HCT116 (cell line): ENCODE measurements at places on chromosomes 2 and 18. TPM values are rescaled to one million over a fixed set of nuclear protein-coding genes. Genes with fewer than 3 reads are reported as not detected.

The MAL gene
- total RNA-seq, result not detected

DNA sequence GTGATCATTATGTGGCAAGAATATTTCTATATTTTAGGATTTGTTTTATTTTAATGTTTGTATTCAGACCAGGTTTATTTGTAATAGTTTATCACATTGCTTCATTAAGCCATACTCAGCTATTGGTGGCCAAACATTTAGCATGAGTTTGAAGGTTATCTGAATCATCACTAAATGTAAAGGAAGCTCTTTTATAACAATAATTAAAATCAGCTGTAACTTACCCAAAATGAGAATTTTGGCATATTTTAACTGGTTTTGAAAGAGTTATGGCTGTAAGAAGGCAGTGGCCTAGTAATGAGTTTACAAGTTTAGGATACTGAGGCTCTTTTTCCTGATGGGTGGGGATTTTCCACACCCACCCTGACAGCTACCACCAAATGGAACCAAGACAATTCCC lies 177.8 kb downstream of the EN1 start:
- no peak overlapping the region for H3K27ac ChIP-seq
- H3K4me1 ChIP-seq, result peaks cover 23% of the 10 kb centered on the region
- no peak overlapping the region for H3K4me3 ChIP-seq
- no peak for DNase-seq
- no peaks in the 10 kb centered on the region for H3K27me3 ChIP-seq

- no peaks in the 10 kb centered on the region for H3K36me3 ChIP-seq
- no peaks in the 10 kb centered on the region for H3K27me3 ChIP-seq
- no peak for DNase-seq
- no peak overlapping the region for H3K27ac ChIP-seq
These were observed 37.0 kb upstream of the ATIC start for GRCh38 chr2:215274829-215275228.

DNA sequence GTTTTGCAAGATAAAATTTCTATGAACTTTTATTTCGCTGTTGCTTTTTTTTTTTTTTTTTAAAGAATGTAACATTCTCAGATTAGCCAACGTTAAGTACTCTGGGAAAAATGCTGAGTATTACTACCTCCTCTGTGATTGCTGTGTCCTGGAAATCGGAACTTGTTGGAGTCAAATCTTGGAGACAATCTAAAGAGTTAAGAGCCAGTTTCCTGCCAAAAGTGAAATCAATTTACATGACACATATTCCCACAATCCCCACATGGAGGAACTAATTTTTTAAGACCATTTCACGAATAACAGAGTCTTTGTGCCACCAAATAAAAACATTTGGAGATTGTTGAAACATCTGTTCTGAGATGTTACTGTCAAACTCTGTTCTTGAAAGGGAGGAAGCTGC lies 127.8 kb downstream of the MEP1B start:
- no peak for DNase-seq
- no peaks in the 10 kb centered on the region for H3K27me3 ChIP-seq
- no peaks in the 10 kb centered on the region for H3K36me3 ChIP-seq
- H3K4me3 ChIP-seq, result no peak overlapping the region
- no peak overlapping the region for H3K27ac ChIP-seq

GRCh38 chr2:100632759-100633158 lies 70.0 kb downstream of the PDCL3 start:
- no peaks in the 10 kb centered on the region for H3K4me1 ChIP-seq
- no peaks in the 10 kb centered on the region for H3K36me3 ChIP-seq
- H3K4me3 ChIP-seq, result no peak overlapping the region
- DNase-seq, result no peak

- DNase-seq, result no peak
- no peak overlapping the region for H3K27ac ChIP-seq
- H3K36me3 ChIP-seq, result no peaks in the 10 kb centered on the region
- H3K4me3 ChIP-seq, result no peak overlapping the region
These were observed 11.8 kb downstream of the SLC3A1 start for GRCh38 chr2:44286884-44287638.

- no peak overlapping the region for H3K27ac ChIP-seq
- peaks cover 4% of the 10 kb centered on the region for H3K36me3 ChIP-seq
- no peak for DNase-seq
- no peak overlapping the region for H3K4me3 ChIP-seq
These were observed 85.0 kb downstream of the WDSUB1 start for GRCh38 chr2:159201360-159202063.

DNA sequence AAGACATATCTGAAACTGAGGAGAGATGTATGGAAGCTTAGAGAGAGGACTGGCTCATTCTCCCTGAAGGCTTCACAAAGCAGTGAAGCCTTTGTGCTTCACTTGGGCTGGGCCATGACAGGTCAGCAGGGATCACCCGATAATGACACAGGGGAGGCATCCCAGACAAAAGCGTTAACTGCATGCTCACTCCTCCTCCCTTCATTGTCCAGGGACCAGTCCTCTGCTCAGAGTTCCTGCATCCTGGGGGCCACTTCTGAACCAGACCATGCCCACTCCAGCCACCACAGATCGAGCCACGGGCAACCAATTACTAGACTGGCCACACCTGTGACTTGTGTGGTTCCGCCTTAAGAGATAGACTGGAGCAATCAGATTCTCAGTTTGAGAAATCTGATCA lies 236.0 kb downstream of the CLIP4 start:
- no peaks in the 10 kb centered on the region for H3K36me3 ChIP-seq
- DNase-seq, result no peak
- peaks cover 86% of the 10 kb centered on the region for H3K27me3 ChIP-seq
- no peak overlapping the region for H3K27ac ChIP-seq
- no peaks in the 10 kb centered on the region for H3K4me1 ChIP-seq

DNA sequence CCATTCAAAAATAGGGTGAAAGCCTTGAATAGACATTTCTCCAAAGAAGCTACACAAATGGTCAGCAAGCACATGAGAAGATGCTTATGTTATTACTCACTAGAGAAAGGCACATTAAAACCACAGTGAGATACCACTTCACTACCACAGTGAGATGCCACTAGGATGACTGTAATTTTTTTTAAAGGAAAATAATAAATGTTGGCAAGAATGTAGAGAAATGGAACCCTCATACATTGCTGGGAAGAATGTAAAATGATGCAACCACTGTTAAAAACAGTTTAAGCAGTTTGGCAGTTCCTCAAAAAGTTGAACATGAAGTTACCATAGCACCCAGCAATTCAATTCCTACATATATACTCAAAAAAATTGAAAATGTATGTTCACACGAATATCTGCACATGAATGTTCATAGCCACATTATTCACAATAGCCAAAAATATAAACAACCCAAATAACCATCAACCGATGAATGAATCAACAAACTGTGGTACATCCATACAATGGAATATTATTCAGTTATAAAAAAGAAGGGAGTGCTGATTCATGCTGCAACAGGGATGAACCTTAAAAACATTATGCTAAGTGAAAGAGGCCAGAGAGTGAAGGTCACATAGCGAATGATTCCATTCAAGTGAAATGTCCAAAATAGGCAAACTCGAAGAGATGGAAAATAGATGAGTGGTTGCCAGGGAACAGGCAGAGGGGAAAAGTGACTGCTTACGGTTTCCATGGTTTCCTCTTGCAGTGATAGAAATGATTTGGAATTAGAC lies 156.2 kb upstream of the NDUFV2 start:
- H3K27ac ChIP-seq, result no peak overlapping the region
- no peaks in the 10 kb centered on the region for H3K36me3 ChIP-seq
- peaks cover 47% of the 10 kb centered on the region for H3K4me1 ChIP-seq
- no peaks in the 10 kb centered on the region for H3K27me3 ChIP-seq

DNA sequence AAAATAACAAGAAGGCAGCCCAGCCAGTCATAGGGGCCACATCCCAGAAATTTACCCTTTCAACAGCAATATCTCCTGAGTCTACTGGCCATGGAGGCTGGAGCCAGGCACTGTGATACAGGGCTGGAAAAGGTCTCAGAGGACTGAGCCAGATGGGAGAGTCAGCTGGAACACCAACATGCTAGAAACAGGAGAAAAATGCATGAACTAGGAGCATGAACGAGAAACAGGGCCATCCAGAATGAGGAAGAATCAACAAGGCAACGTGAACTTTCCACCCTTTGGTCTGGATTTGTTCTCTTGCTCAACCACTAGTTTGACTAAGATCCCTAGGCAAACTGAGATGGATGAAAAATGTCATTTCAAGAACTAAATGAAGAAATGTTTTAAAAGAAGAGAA lies 13.1 kb downstream of the PID1 start:
- H3K4me1 ChIP-seq, result no peaks in the 10 kb centered on the region
- no peaks in the 10 kb centered on the region for H3K27me3 ChIP-seq
- DNase-seq, result no peak
- no peaks in the 10 kb centered on the region for H3K36me3 ChIP-seq

DNA sequence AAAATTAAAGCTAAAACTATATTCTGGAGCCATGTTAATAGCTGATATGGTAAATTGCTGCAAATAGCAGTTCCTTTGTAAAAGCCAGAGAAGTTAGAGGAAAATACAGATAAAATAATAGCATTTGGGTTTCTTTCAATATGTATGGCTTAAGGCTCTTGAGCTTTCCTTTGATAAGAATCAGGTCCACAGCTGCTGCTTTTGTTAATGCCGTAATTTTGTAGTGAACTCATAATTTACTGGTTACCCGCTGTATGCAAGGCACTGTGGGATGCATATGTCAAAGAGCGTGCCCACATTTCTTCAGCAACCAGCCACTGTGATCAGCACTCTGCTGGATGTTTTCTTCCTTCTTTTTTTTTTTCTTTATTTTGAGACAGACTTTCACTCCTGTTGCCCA lies 79.1 kb downstream of the MOGAT1 start:
- DNase-seq, result no peak
- no peak overlapping the region for H3K27ac ChIP-seq
- H3K27me3 ChIP-seq, result no peaks in the 10 kb centered on the region
- H3K4me3 ChIP-seq, result no peak overlapping the region
- H3K4me1 ChIP-seq, result no peaks in the 10 kb centered on the region

DNA sequence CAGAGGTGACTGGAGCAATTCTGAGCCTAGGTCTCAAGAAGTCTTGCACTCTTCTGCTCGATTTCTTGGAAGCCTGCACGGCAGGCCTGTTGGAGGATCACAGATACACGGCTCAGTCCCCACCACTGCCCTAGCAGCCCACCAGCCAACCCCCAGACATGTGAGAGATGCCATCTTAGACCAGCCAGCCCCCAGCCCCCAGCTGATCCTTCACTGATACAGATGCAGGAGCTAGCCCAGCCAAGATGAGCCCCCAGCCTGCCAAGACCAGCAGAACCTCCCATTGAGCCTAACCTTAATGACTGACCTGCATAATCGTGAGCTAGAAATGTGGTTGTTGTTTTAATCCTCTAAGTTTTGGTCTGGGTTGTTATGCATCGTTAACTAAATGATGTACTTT lies 47.5 kb downstream of the INHBB start:
- H3K4me1 ChIP-seq, result 0 out of 2 replicates have a peak, but pooled peaks cover 5% of the 10 kb centered on the region
- H3K27ac ChIP-seq, result no peak overlapping the region
- no peak for DNase-seq
- peaks cover 4% of the 10 kb centered on the region; the same call in 1 of the 2 replicates for H3K27me3 ChIP-seq
- H3K4me3 ChIP-seq, result no peak overlapping the region
- no peaks in the 10 kb centered on the region for H3K36me3 ChIP-seq

- H3K36me3 ChIP-seq, result no peaks in the 10 kb centered on the region
- no peaks in the 10 kb centered on the region for H3K4me1 ChIP-seq
- no peak overlapping the region for H3K27ac ChIP-seq
- no peak overlapping the region for H3K4me3 ChIP-seq
- H3K27me3 ChIP-seq, result peaks cover 39% of the 10 kb centered on the region
These were observed 247.8 kb downstream of the PAX3 start for GRCh38 chr2:222050981-222051380.

GRCh38 chr18:35407871-35408481 lies 30.8 kb upstream of the ZNF396 start:
- no peak overlapping the region for H3K27ac ChIP-seq
- no peaks in the 10 kb centered on the region for H3K27me3 ChIP-seq
- H3K4me1 ChIP-seq, result no peaks in the 10 kb centered on the region
- peak; percentile 63 for DNase-seq
- no peak overlapping the region for H3K4me3 ChIP-seq

GRCh38 chr2:17879137-17879912 lies 858 bp downstream of the KCNS3 start:
- peak; percentile 73 for DNase-seq
- no peak overlapping the region; the same call in 1 of the 2 replicates for H3K27ac ChIP-seq
- H3K27me3 ChIP-seq, result peaks cover 13% of the 10 kb centered on the region; the same call in 1 of the 2 replicates
- peak overlapping the region; percentile 61 for H3K4me3 ChIP-seq
- H3K36me3 ChIP-seq, result no peaks in the 10 kb centered on the region

DNA sequence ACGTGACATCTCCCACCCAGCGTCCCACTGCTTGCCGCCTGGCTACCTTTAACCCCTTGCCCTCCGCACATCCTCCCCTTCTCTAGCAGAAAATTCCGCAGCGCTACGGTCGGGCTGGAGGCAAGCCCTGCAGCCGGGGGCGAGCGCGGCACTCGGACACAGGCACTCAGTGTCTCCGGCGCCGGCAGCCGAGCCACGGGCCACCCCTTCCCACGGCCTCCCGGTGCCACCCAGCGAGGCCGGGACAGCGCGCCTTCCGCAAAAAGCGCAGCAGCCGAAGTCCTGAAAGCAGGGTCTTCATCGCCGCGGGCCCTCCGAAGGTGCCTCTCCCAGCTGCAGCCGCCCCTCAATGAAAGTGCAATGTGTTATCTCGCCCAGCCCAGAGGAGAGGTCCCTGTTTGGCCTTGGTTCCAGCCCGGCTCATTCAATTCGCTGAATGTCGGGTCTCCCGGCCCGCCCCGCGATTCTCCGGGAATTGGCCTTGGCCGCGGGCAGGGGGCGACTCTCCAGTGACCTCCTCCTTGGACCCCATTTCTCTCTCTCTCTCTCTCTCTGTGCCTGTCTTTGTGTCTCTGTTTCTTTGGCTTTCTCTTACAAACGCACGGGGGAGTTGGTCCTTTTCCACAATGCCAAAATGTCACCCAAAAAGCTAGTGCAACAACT lies 1.1 kb downstream of the DLGAP1 start:
- no peak overlapping the region for H3K4me3 ChIP-seq
- H3K27me3 ChIP-seq, result no peaks in the 10 kb centered on the region
- no peaks in the 10 kb centered on the region for H3K4me1 ChIP-seq

- H3K4me1 ChIP-seq, result peaks cover 33% of the 10 kb centered on the region
- H3K27ac ChIP-seq, result no peak overlapping the region
- peaks cover 15% of the 10 kb centered on the region; the same call in 1 of the 2 replicates for H3K27me3 ChIP-seq
- no peak overlapping the region for H3K4me3 ChIP-seq
- H3K36me3 ChIP-seq, result no peaks in the 10 kb centered on the region
These were observed 10.0 kb upstream of the CELF4 start for GRCh38 chr18:37575646-37576045.

DNA sequence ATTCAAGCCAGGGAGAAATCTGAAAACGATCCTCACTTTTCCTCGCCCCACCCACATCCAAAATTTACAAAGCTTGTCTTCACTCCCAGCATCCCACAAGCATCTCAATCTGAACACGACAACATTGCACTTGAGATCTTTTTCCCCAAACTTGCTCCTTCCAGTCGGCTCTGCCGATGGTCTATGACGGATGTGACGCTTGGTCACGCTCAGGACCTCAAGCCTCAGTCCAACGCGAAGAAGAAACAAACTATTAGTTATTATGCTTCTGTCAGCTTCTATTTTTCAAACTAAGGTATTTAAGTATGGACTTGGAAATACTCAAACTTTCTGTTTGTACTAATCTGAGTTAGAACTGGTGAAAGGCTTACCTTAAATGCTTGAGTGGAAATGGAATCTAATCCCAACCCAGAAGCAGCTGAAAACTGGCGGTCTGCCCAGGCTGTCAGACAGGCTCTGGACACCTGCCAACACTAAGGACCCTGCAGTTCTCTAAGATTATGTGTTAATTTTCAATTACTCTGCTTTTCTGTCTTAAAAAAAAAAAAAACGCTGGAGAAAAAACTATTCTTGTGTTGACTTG lies 132.1 kb upstream of the DNMT3A start:
- H3K4me1 ChIP-seq, result no peaks in the 10 kb centered on the region
- no peaks in the 10 kb centered on the region for H3K36me3 ChIP-seq
- no peaks in the 10 kb centered on the region for H3K27me3 ChIP-seq
- no peak for DNase-seq
